ENCODE measurements at places on chromosomes 6 and 20.
A peak's percentile ranks its signal among the peaks of the same experiment; 100 is the strongest.

GRCh38 chr20:50488236-50488806 is 21.9 kb upstream of the PTPN1 start:
- no peak for DNase-seq

- DNase-seq = no peak
Measured at GRCh38 chr6:125818772-125819260, 28.1 kb downstream of the NCOA7 start.

GRCh38 chr6:159104931-159105330 is 60.1 kb upstream of the TAGAP start:
- no peak for DNase-seq

DNA sequence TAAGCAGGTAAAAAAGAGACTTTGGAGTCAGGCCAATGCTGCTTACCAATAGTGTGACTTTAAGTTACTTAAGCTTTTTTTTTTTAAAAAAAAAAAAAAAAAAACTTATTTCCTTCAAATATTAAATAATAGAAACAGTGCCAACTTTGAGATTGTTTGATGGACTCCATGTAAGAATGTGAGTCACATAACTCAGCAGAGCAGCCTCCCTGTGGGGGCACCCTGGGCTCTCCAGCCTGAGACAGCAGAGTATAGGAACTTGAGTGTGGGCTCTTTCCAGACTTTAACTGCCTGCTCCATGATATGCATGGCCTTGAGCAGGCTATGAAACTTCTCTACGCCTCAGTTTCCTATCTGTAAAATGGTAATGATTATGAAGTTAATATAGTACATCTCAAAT is 113.3 kb upstream of the SAMD5 start:
- no peak for DNase-seq

DNA sequence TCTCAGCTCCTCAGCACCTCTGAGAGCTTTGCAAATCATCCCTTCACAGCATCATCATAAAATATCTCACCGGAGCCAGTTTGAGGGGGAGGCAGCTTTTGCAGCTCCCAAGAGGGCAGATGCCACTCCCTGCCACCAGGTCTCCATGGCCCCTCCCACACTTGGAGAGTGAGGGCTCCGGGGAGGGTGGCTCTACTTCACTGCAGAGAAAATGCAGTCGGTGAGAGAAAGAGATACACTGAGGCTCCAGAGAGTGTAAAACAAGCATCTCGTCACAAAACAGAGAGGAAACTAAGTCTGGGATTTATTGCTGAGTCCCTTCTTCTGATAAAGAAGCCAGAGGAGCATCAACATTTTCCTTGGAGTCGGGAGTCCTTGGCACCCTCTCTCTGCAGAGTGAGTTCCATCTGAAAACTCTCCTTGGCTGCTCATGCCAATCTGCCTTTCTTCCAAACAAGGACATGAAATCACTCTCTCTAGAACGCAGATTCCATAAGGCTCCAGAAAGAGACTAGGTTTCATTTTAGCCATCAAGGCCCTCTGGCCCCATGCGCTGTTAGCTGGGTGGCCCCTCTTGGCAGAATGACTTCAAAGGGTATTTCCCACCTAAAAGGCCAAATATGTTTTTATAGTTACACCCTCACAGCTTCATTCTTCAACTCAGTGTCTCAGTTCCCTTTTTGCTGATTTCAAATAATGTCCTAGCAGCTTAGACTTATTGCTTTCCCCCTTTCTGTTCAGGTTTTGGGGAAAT is 70.6 kb upstream of the F13A1 start:
- DNase-seq = peak; percentile 12

DNA sequence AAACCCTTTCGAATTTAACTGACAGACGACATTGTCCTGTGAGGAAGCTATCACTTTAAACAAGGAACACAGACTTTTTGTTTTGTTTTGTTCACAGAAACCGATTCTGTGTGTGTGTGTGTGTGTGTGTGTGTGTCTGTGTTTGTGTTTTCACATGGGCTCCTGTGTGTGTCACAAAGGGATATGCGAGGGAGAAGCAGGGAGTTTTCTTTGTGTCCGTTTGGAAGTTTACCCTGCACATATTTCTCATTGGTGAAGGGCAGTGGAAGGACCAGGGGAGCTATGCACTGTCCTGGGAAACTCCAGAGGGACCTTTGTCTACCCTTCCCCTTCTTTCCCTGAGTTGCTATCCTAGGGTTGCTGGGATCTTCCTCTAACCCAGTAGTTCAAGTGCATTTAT is 17.7 kb downstream of the POM121L2 start:
- no peak for DNase-seq

DNA sequence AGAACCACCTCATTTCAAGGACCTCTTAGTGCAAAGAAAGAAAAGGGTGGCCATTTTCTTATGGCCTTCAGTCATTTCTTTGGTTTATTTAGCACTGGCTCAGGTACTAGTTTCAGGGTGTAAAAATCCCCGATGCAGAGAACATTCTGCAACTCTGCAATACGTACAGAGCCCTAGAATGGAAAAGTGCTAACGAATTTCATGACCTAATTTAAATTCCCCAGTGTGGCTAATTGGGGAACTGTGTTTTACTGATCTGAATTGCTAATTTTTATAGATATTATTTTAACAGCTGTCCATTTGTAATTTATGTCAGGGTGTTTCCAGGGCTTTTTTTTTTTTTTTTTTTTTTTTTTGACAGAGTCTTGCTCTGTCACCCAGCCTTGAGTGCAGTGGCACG is 160.7 kb downstream of the UST start:
- DNase-seq = no peak

- DNase-seq = no peak
Measured at GRCh38 chr6:100228437-100228833, 234.4 kb upstream of the MCHR2 start.

- DNase-seq = no peak
Measured at GRCh38 chr6:29984232-29984631, 41.9 kb downstream of the HLA-A start.

DNA sequence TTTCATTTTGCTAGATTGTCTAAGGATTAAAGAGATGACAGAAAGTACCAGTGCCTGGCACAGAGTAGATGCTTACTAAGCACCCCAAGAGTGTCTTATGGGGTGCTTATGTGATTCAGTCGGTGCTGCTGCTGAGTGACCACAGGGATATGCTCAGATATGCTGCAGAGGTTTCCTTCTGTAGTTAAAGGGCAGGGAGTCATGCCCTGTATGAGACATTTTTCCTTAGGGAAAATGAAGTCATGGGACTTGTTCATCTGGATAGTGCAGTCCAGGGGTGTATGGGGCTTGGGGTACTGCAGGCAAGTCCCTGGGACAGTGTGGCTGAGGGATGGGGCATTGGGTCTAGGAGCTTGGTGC is 25.1 kb downstream of the TOX2 start:
- DNase-seq = no peak

DNA sequence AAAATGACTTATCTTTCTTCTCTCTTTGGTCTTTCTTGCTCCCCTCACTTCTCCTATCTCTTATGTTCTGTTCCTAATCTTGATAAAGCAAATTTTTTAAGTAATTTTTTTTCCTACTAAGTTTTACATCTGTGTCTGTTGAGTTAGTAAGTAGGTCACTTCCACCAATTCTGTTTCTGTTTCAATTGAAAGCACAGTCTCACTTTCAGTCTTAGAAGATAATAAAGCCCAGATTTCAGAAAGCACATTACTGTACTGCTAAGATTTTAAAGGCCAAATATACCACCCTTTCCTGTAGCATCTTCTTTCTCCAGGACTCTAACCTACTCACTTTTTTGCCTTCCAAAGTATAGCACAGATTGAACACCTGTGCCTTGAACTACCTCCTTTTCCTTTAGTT is 866.1 kb upstream of the ADGRB3 start:
- DNase-seq = no peak

DNA sequence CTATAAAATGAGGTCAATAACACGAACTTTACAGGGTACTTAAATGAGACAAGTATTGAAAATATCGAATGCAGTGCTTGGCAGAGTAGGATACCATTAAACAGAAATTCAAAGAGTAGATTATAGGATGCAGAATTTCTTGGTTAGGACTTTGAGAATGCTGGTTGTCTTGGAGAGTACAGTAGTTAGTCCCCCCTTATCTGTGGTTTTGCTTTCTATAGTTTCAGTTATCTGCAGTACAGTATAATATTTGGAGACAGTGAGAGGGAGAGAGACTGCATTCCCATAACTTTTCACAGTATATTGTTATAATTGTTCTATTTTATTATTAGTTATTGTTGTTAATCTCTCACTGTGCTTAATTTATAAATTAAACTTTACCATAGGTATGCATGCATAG is 290.5 kb downstream of the BTBD9 start:
- no peak for DNase-seq

Measured in GM23338 (cell line).